Globus pallidus (tissue), 1 donor: ENCODE measurements at places on chromosomes 1 and 21.

- no peak for DNase-seq
These were observed 31.7 kb upstream of the PADI1 start for GRCh38 chr1:17173217-17173616.

GRCh38 chr1:193417945-193418744 lies 231.7 kb upstream of the B3GALT2 start:
- no peak for DNase-seq

- no peak for DNase-seq
These were observed 93.6 kb upstream of the GRIK1 start for GRCh38 chr21:30033441-30033840.

- peak; percentile 60 for DNase-seq
These were observed 36.6 kb downstream of the CAPZB start for GRCh38 chr1:19448491-19449439.

GRCh38 chr1:5982276-5982675 lies 9.9 kb downstream of the NPHP4 start:
- DNase-seq: no peak

- peak; percentile 59 for DNase-seq
These were observed at the start of gene TAGLN2 for GRCh38 chr1:159924791-159925718. Gene TAGLN2 (minus strand): TSS chr1:159925507. CDS start chr1:159920509, 4,998 bp downstream.

DNA sequence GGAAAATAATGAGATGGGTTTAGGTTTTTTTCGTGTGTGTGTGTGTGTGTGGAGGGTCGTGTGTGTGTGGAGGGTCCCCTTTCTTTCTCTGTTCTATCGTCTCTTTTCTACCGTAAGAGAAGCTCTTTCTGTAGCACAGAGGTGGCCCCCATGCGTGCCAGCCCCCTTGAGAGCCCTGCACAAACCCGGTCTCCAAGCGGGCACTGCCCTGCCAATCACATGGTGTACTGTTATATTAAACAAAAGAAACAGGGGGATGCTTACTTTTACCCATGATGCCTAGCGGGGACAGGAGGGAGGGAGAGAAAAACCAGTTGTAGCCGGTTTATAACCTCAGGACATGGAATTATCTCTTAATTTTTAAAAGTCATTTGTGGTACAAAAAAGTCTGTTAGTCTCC lies 41.0 kb downstream of the GATAD2B start:
- peak; percentile 19 for DNase-seq

DNA sequence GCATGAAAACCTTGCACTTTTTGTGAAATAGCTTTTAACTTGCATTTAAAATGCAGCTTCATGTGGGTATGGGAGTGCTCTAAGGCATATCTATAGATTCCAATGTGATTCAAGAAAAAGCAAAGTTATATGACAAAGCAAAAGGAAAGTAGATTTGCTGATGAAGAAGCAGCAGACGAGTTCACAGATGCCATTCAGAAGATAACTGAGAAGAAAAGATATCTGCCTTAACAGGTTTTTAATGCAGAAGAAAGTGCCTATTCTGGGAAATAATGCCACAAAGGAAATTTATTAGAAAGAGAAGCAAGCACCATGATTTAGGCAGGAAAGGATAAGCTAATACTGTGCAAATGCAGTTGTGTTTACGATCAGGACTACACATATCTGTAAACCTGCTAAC lies 68.1 kb downstream of the PHTF1 start:
- no peak for DNase-seq

DNA sequence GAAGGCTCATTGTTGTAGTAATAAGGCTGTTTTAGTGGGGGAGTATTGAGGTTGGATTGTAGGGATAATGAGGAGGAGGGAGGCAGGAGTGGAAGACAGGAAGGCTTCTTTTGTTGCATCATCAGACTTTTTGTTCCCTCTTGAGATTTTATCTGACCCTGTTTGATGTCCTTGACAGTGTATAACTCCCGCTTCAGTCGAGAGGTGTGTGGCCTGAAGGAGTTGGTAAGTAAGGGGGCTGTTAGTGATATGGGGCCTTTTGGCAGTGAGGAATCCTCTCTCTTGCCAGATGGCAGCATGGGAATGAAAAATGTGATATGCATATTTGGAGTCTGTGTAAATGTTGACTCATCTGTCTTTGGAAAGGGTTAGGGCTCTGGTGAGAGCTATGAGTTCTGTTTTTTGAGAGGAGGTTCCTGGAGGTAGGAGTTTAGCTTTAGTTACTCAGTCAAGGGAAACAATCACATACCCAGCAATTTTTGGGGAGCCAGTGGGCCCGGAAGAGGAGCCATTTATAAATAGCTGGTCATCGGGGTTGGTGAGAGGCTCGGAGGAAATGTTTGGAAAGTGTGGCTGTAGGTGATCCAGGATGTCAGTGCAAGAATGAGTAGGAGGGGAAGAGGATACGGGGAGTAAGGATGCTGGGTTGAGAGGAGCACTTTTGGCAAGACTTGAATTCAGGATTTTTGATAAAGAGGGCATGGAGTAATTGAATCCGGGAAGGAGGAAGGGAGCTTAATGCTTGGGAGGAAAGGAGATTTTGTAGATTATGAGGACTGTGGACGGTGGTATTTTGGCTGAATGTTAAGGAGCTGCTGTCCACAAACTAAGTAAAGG lies 136.7 kb upstream of the ETV3 start:
- DNase-seq: no peak

DNA sequence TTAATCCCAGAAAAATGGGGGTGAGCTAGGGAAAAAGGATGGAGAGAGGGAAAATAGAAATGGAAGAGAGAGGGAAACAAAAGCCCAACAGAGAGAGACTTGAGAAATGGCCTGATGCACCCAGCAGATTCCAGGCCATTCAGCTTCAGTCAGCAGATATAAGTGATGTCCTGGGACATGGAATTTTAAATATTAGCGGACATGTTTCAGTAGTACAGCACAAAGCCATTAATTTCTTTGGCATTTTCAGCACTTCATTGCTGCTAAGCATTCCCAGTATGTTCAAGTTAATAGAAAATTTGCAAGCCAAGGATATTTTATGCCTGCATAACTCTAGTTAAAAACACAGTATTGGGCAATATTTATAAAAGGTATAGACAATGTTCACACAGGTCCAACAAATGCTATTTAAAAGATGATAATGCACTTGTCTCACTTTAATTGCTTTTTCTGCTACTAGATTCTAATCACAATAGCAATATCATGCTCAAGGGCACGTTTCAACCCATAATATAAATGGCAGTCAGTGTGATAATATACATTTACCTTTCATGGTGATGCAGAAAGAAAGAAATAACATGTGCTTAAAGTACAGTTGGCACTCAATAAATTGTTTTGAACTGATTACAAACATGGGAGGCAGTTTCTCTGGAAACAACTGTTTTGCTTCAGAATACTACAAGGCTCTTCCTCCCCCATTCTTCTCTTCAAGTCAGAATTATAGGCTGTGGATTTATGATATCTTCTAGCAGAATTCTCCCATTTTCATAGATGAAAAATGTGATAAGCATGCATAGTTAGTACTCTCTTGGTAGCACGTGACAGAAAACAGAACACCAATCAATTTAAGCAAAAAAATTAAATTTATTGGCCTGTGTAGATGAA lies 108.1 kb upstream of the MAGI3 start:
- no peak for DNase-seq

DNA sequence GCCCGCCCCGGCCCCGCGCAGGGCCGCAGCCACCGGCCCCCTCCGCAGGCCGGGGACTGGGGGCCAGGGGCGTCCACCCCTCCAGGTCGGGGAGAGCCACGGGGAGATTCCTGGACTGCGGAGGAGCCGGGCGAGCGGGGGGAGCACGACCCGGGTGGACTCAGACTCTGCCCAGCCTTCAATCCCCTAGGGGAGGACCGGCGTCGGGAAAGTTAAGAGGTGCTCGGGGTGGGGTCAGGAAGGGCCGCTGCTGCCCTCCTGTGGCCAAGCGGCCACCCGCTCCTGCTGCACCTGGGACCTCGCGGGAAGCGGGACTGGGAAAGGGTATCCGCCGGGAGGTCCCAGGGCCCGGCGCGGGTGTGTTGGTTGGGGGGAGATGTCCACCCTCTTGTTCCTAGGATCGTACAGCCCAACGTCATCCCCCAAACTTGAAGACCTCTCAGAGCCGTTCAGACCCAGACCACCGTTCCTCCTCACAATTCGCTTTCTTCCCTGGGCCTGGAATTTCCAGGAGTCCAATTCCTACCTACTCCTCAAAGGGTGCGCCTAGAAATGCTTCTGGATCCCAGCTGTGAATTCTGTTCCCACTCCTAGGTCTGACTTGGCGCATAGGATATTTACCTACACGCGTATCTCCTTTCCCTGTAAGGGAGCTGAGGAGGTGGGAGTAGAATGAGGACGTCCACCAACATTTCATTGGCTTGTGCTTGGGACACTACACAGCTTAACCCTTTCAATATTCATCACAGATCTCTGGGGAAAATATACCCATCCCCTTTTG lies 484 bp upstream of the RHOC start:
- peak; percentile 81 for DNase-seq
